ENCODE measurements at places on chromosomes 4 and X.

DNA sequence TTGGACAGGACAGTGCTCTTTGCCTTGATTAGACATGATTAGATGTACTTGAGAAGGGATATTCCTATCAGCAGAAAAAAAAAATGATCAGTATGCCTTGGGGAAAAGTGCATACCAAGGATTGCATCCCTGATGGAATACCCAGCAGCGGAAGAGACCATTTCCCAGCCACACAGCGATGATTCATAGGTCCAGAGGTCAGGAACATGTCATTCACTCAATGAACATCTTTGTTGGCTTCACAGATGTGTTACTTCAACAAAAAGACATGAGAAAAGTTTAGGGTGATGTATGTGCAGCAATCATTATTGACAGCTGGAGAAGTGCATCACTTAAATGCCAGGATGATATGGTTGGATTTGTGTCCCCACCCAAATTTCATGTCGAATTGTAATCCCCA is 293.5 kb downstream of the ZNF674 start:
- DNase-seq = no peak

GRCh38 chrX:65706041-65706828 is 38.8 kb downstream of the MSN start:
- no peak for DNase-seq

DNA sequence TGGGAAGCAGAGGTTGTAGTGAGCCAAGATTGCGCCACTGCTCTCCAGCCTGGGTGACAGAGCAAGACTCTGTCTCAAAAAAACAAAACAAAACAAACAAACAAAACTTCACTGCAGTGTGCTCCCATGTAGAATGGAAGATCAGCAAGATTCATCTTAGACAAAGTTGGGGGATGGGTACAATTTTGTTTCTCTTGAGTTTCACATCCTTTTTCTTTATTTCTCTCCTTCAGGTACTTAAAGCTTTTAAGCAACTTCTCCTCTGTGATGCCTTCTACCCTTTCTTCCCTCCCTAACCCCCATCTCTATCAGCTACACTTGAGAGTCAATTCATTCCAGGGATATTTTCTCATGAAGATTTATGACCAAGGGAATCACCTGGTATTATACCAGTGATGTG is 15.5 kb upstream of the RBBP7 start:
- DNase-seq = no peak

GRCh38 chrX:83416273-83416672 is 91.8 kb upstream of the POU3F4 start:
- no peak for DNase-seq

GRCh38 chr4:103364083-103364482 is 165.9 kb upstream of the CENPE start:
- no peak for DNase-seq

All from HuH-7 (cell line).